Kidney tubule cell (primary cell): ENCODE measurements at places on chromosomes 7 and 10.

DNA sequence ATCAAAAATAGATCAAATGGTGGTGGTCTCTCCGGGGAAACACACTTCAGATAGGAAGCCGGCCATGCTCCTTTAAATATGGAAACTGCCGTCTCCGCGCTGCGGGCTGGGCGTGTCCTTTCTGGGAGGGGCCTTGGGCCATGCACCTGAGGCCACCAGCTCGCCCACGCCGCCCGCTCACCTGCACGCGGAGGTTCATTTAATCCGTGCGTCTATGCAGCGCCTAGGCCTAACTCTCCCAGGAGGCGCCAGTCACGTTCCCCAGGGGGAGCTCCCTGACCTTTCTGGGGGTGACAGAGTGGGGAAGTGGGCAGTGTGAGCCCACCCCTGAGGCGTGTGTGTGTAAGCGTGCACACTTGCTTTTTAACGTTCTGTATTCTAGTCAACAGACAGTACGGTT lies 64.0 kb downstream of the C10orf143 start:
- no peak for DNase-seq

GRCh38 chr7:108239501-108240225 lies 109.5 kb upstream of the LAMB4 start:
- no peak for DNase-seq

GRCh38 chr10:37263304-37263703 lies 137.9 kb downstream of the ANKRD30A start:
- DNase-seq, result no peak

- peak; percentile 28 for DNase-seq
Measured at GRCh38 chr7:36119005-36119706, 33.9 kb upstream of the EEPD1 start.

DNA sequence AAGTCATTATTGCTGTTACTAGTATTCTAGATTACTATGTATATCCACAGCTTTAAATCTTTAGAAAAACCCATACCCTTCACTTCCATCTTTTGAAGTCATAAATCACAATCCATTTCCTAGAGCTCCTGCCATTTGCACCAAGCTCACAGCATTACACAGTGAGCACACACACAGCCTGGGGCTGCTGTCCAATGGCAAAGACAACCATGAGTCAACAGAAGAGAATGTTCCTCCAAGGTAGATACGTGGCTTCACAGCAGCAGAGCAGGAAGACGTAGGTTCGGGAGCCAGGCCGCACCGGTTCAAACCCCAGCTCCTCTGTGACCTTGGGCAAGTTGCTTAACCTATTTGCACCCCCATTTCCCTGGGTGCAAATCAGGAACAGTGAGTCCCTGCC lies 234.6 kb downstream of the DIP2C start:
- DNase-seq, result peak; percentile 93

DNA sequence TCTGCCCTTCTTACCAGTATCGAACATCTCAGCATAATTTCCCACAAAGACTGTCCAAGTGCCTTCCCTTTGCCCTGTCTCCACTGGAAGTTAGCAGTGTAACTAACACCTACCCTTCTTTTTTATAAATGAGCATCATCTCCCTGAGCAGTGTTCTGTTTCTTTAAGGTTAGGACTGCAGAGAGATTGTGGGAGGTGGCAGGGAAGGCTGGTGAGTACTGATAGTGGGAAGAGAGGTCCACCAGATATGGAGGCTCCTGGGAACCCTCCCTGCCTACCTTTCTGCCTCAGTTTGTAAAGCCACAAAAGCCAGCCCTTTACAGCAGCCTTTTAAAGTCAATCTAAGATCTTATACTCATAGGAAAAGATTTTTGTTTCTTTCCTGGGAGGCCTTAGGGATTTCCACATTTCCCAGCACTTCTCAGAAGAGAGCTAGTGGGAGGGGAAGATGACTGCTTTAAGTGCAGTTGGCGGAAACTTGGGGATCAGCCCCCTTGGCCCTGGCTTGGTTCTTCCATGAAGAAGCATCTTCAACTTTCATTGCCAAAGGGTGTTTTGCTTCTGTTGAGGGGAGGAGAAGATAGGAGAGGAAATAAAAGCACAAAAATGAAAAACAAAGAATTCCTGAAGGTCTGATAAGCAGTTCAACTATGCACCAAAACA lies 36.6 kb upstream of the CALD1 start:
- DNase-seq, result no peak

- DNase-seq, result no peak
Measured at GRCh38 chr7:73974948-73975926, 52.7 kb upstream of the ELN start.

DNA sequence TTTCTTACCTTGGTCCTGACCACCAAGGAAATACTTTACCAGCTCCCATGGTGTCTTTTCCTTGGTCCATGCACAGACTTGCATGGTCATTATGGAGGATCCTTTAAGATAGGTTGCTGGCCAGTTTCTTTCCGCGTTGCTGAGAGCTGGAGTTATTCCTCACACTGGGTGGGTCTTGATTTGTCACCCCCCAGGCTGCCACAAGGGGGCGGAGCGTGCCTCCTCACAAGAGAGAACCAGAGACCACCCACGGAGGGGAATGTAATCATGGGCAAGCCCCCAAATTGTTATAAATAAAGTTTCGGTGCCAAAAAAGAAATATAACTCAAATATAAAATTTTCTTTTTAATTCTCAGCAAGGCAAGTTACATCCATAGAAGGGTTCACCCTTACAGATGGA lies 10.5 kb upstream of the TRIM24 start:
- no peak for DNase-seq

DNA sequence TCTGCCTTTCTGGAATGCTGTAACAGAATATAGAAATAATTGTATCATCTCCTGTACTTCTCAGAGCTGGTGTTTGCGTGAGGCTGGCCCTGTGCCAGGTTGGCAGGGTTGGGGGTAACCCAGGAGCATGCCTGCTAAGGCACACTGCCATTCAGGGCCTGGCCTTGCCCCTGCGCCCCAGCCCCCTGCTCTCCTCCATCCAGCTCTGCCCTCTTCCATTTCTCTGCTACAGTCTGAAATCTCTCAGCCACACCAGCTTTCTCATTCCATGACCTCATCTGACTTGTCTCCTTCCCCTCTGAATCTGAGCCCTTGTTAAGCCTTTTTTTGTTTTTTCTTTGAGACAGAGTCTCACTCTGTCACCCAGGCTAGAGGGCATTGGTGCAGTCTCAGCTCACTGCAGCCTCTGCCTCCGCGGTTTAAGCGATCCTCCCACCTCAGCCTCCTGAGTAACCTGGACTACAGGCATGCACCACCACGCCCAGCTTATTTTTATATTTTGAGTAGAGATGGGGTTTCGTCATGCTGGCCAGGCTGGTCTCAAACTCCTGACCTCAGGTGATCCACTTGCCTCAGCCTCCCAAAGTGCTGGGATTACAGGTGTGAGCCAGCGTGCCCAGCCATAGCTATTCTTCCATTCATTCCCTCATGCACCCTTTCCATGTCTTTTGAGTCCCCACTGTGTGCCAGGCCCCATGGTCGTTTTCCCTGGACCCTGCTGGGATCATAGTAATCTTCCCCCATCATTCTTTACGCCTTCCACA lies 206.8 kb downstream of the CUX1 start:
- no peak for DNase-seq

DNA sequence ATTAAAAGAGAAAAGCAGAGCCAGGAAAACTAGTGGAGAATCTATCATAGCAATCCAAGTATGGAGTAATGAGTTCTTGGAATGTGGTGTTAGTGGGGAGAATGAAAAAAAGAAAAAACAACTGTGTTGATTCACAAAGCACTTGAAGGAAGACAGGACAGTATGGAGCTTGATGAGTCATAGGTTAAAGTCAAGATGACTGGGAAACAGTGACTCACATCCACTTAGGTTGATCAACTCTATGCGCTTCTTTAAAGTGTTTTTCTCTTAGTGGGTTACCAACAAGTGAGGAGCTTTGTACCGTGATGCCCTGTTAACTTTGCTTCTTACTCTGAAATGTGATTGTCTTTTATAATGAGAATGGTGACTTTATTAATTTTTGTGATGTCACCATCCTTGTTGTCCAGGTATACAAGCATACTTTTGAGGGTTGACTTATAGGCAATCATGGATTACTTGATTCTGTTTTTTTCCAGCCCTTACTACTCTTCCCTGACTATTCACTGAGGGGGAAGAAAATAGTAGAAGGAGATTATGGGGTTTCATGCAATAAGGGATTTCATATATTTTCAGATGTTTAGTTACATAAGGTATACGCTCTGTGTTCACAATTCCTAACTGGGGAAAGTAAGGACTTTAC lies 32.1 kb upstream of the MDFIC start:
- DNase-seq, result peak; percentile 96

DNA sequence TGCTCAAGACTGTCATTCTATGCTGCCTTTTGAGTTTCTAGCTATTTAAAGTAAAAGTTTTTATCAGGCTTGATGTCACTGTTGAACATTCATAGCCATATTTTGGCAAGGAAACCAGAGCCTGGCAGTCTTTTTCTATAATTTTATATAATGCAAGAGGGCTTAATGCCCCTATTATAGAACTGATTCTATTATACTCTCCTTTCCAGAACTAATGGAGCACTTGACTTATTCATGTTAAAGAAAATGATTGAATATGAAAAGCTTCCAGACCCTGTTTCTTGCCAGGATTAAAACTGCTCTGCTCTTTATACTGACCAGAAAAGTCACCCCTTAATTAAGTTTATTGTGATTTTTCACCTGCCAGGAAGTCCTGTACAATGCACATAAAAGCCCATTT lies 337.6 kb upstream of the CHRM2 start:
- no peak for DNase-seq

DNA sequence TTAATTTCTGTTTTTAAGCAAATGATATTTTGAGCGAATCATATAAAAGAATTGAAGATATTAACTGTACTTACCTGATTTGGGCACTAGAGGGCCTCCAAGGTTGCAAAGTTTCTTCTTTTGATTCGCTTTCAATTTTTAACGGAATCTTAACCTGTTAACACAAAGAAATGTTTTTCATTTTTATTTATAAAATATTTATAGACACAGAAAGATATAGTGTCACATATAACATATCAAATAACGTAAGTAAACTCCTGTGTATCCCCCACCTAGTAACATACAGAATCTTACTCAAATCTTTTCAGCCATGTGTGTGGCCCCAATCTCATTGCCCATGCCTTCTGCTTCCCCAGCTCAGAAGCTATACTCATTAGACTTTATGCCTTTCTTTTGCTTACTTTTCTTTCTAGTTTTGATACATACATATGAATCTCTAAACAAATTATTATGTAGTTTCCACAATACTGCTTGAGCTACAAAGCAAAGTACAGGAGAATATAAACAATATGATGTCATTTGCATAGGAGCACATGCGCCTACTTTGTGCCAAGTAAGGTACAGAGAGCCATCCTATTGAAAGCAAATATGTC lies 49.5 kb upstream of the ZPBP start:
- peak; percentile 46 for DNase-seq

- DNase-seq, result peak; percentile 20
Measured at GRCh38 chr10:113802997-113803396, 50.9 kb downstream of the DCLRE1A start.

DNA sequence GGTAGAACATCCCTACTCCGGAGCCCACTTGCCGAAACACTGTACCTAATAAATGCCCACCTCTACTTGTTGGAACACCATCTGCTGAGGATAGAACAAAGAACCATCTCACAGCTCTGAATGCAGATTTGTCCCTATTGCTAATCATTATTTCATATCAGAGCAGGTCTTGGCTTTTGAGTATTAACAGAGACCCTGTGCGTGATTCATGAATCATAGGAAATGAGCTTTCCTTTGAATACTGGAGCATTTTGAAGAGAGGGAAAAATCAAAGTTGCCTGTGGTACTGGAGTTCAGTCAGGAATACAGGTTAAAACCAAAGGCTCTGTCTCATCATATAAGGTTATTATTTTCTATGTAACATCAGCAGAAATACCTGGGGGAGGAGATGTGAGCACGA lies 1132.3 kb downstream of the XPNPEP1 start:
- DNase-seq, result no peak

- DNase-seq, result no peak
Measured at GRCh38 chr10:48765527-48765926, 80.9 kb downstream of the WDFY4 start.

DNA sequence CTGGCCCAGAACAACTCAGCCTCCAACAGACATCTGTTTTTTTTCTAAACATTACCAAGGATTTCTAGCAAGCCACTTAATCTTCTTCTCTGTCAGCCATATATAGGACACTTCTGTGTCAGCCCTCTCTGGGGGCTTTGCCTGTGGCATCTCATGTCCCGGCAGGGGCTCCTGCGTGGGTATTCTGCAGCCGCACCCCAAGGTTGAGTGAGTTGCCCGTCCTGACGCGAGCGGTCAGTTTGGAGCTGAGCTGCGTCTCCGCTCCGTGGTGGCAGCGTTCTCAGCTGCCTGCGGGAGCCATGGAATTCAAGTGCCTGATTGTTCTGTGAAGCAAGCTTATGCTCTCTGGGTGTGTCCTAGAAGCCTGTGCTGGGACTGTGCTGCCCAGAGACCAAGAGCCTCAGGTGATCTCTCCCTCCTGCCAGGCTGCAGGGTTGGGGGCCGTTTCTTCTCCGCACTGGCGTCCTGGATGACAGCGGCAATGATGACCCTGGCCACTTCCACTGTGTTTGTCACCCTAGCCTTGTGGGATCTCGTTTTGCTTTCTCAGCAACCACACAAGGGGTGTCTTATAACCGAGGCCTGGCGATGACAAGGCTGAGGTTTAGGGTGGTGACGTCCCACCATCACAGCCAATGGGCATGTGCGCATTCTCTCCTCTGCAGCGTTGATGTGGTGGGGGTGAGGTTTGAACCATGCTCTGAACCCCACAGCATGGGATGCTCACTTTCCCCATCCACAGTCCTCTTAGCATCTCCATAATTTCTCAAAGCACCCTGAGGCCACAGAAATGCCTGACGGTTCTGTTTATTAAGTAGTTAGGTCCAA lies 612.6 kb upstream of the FOXK1 start:
- DNase-seq, result no peak

- DNase-seq, result peak; percentile 94
Measured at GRCh38 chr10:30583778-30584415, 45.7 kb downstream of the LYZL2 start.

GRCh38 chr10:13904064-13904463 lies 317.3 kb downstream of the PRPF18 start:
- no peak for DNase-seq

- peak; percentile 83 for DNase-seq
Measured at GRCh38 chr10:22624287-22624738, 90.1 kb downstream of the PIP4K2A start.

DNA sequence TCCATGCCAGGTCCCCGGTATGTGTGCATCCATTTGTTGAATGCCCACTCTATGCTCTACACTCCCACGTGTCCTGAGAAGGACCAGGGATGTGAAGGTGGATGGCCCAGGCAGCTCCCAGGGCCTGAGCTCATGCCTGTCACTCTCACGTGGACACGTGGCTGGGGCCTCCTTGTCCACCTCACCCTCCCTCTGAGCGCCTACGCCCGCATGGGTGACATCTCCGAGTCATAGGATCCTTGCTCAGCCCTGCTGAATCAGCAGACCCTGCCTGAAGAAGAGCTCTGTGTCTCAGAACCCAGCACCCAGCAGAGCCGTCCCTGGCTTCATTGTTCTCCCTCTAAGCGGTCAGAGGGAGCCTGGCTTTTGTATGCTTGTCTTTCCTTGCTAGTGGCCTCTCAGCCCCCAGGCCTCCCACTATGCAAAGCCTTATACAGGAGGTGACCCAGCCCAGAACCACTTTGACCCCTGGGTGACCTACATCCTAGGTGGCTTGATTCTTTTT lies 107.9 kb upstream of the PPIF start:
- peak; percentile 74 for DNase-seq
